Osteoblast (primary cell): ENCODE measurements at places on chromosomes 2 and 18. TPM values are rescaled to one million over a fixed set of nuclear protein-coding genes. Genes with fewer than 3 reads are reported as not detected.

Gene RAB17
- 0.36 TPM in 1 of 2 replicates, not detected in the other for total RNA-seq

Gene C18orf54
- total RNA-seq: 1.8 TPM in 2 replicates

Gene MPP4
- total RNA-seq: 1.1 and 2.1 TPM in 2 replicates

Gene OTOS
- not detected in 2 replicates for total RNA-seq

Gene UGT1A8
- not detected in 2 replicates for total RNA-seq

Gene EVX2
- total RNA-seq: under 0.01 TPM in 1 of 2 replicates, not detected in the other

Gene DUSP19
- total RNA-seq: 2.4 and 2.9 TPM in 2 replicates

Gene UGT1A9
- not detected in 2 replicates for total RNA-seq

Gene IL1F10
- not detected in 2 replicates for total RNA-seq

Gene LBH
- total RNA-seq: 270 and 272 TPM in 2 replicates

Gene TRIM43
- total RNA-seq: not detected in 2 replicates

Gene NT5DC4
- not detected in 2 replicates for total RNA-seq

GRCh38 chr2:727071-727470 lies 49.9 kb upstream of the TMEM18 start:
- DNase-seq: no peak

DNA sequence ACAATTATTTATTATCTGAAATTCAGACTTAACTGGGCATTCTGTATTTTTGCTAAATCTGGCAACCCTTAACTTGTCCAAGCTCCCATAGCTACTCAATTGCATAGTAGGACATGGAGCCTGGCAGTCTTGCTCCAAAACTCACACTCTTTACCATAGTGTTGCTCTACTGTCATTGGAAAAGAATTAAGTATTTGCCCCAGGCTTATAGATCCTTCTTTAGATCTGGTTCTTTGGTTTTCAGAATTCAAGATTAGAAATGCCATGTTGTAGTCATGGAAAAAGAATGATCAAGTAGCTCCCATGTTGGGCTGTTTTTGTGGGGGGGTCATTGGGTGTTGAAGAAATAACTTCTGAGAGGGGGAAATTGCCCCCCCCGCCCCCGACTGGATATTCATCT lies 240.9 kb downstream of the WDPCP start:
- DNase-seq: no peak

- DNase-seq: no peak
Measured at GRCh38 chr18:52337276-52337675, 2.7 kb upstream of the DCC start.

- DNase-seq: peak; percentile 65
Measured at GRCh38 chr18:79772865-79773696, 24.7 kb upstream of the KCNG2 start.

GRCh38 chr2:98576666-98577312 lies 31.5 kb downstream of the COA5 start:
- DNase-seq: peak; percentile 45

- no peak for DNase-seq
Measured at GRCh38 chr2:218318241-218318640, 25.9 kb upstream of the TMBIM1 start.

DNA sequence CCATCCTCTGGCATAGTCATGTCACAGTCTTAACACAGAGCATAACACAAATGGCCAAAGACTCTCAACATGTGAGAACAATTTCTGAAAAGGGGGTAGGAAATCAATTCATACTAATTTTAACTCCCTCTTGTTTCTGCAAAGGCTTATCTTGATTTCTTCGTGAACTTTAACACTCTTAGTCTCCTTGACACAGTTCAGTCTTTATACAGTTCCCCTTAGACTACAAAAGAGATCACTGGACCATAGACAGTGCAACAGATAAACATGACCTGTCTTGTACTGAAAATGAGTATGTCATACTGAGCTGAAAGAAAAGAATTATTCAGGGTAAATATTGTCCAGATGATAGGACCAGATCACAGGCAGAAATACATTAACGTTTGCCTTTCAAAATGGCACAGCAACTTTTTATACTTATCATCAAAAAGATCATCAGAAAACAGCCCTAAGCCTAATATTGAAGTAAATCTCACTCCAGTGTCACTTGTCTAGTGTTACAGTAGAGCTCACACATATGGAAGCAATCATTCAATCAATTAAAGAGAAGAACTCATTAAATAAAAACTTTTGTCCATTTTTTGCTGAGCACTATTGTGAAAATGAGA lies 56.4 kb upstream of the VRK2 start:
- no peak for DNase-seq

- DNase-seq: no peak
Measured at GRCh38 chr2:217797661-217798069, 205.1 kb downstream of the TNS1 start.

GRCh38 chr2:210132239-210132638 lies 39.0 kb downstream of the KANSL1L start:
- DNase-seq: no peak

GRCh38 chr2:6846967-6847681 lies 18.6 kb downstream of the CMPK2 start:
- DNase-seq: no peak

DNA sequence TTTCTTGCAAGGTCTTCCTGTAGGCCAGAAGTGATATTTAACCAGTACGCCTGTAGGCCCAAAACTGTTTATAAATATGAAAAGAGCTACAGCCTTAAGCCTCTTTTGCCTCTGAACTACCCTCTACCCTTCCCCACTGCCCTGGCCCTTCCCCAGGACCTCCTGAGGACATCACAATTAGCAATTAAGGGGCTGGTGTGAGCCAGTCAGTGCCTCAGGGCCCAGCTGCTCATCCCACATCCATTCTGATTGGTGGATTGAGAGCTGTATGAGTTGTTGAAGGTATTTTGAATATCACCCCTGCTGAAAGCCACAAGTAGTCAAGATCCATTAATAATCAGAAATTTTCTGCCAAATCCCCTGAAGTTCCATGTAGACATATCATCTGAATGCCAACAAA lies 126.3 kb upstream of the TACR1 start:
- DNase-seq: no peak

- DNase-seq: no peak
Measured at GRCh38 chr2:164622338-164623106, 1.2 kb upstream of the GRB14 start.

GRCh38 chr18:51621113-51621863 lies 423.8 kb upstream of the MEX3C start:
- DNase-seq: no peak
